ENCODE measurements at places on chromosomes 3 and 15.

- DNase-seq, result no peak
Measured at GRCh38 chr3:11074451-11074850, 79.8 kb upstream of the HRH1 start.

DNA sequence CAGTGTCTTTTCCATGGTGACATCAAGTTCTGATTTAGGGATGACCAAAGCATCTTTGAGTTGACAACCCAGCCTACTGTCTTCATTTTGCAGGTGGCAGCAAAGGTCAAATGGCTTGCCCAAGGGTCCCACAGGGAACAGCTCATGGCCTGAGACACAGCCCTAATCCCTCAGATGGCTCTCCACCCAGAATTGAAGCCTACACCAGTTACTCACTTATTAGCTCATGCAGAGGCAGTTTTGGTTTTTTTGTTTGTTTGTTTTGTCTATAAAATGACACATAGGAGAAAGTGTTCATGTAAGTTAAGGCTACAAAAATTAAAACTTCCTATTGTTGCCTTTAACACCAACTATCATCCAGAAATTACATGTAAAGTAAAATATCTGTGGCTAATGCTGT, 167.9 kb downstream of the OSBPL10 start:
- DNase-seq, result peak; percentile 6

DNA sequence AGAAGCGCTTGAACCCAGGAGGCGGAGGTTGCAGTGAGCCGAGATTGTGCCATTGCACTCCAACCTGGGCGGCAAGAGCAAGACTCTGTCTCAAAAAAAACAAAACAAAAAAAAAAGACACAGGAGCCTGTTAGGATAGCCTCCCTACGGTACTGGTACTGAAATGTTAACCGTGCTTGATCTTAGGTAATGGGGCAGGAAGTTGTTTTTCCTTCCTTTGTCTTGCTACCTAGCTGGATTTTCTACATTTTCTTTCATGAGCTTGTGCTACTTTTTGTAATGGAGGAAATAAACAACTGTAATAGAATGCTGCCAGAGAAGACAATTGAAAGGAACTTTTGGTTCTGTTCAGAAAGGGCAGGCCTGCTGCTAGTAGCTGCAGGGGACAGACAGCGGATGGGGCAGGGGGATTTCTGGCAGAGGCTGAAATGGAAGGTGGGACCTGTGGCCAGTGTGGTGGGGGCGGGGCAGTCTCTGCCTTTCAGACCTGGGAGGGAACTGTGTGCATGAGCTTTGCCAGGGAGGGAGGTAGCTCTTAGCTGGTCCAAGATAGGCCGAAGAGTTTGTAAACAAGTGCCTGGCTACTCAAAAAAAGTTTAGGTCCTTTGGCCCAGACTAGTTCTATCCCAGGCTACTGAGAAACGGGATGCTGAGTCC, 49.0 kb upstream of the SEMA4B start:
- DNase-seq, result no peak

GRCh38 chr3:119620899-119621298, 23.2 kb downstream of the PLA1A start:
- no peak for DNase-seq

DNA sequence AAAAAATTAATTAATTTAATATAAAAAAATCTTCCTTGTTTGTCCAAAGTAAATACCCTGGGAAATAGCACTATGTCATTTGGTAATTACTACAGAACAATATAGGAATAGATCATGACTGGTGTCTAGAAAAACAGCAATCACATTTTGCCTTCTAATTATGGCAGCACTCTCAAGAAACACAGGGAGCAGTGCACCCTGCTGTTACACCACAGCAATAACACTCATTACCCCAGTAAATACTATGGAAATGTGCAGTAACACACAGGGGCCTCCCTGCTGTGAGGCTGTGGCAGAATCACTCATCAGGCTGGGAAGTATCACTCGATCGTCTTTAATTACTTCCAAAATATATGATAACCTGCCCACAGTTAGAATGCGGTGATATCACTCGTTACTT, 646.0 kb downstream of the TUSC7 start:
- DNase-seq, result no peak

DNA sequence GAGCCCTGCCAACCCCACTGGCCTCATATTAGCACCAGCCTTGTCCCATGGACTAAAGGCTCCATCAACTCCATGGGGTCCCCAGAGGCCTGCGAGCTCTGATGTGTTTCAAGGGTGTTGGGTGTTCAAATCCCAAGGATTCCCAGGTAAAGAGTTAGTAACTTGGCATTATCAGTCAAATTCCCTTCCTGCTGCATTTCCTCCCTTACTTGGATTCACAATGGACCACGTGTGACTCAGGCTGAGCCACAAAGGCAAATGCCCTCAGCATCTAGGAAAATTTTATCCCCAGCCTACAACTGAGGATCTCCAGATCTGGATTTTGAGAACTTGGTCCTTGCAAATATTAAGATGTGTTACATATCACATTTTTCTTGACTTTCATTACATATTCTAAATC, 58.8 kb downstream of the GADL1 start:
- no peak for DNase-seq

DNA sequence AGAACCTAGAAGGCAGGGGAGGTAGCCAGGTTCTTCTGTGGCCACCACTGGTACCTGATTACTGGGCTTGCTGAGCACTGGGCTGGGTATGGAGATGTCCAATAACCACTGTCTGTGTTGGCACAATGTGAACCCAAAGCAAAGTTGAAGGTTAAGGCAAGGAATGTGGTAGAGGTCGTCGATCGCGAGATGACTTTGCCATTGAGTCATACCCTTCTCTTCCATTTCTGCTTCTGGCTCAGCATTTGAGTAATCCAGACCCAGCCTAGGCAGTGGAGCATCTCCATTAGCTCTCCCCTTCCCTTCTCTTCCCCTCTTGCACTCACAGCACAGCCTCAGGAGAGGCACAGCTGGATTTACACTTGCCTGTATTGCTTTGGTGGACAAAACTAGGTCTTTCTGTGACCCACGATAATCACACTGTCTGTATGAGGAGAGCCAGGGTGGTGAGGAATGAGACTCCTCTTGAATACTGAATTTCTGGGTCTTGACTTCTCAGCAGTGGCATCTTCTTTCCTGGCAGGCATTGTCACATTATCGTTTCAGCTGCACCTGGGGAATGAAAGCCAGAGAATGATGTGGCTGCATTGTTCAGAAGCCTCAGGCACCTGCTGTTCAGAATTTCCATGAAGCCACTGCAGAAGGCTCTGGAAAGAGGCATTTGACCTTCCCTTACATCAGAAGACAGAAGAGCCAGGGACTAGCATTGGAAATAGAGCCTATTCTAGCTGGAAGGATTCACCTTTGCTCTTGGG, 272.6 kb downstream of the PDCD6IP start:
- DNase-seq, result no peak

GRCh38 chr15:96326328-96327154, 4.0 kb upstream of the NR2F2 start:
- peak; percentile 58 for DNase-seq

- DNase-seq, result peak; percentile 80
Measured at GRCh38 chr3:24296441-24297205, 198.0 kb downstream of the THRB start.

- DNase-seq, result no peak
Measured at GRCh38 chr3:161026612-161027510, 78.3 kb downstream of the B3GALNT1 start.

DNA sequence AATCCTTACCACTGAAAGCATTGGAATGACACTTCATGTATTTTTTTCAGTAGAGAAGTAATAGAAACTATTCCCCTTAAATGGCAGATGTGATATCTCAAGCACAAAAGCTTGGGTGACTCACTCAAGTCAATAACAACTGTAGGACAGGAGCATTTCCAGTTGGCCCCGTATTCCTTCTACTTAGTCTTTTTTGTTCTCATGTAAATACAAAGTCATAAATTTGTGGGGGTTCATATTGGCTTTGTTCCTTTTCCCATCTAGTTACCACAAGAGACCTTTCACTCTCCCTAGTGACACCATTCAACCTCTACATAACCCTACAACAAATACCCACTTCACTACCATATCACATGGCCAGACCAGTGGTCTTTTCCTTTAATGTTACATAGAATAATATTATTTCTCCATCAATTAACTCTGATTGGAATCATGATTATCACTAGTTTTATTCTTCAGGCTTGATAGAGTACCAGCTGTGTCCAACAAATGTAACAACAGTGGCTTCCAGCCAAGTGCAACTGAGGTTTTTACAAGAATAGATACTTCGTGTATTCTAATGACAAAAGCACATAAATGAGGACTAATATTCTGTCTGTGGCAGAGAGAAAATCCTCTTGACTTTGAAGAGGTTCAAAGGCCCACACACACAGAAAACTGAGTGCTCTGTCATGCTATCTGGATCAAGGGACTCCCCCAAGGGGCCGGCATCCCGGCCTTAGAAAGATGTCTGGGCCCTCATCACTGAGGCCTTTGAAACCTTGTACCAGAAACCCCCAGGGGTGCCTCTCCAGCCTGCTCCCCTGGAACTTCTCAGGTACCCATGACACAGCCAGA, 94.0 kb upstream of the THBS1 start:
- DNase-seq, result peak; percentile 8

DNA sequence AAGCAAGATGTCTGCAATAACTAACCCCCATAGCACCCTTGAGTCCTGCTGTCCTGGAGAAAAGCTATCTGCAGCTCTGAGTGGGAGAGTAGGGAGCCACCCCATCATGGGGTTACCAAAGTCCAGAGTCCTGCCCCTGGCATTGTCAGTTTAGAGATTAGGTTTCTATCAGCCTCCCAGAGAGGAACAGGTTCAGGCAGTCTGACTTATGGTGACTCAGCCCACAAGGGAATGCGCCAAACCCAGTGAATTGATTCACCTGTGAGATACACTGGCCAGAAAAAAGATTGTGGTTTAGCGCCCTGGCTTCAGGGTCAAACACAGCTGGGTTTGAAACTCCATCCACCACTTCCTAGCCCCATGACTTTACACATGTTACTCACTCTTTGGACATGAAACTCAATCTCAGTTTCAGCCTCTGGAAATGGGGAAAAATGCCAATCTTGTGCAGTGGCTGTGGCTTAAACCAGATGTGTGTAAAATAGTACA, 263.6 kb upstream of the HES1 start:
- DNase-seq, result peak; percentile 97

DNA sequence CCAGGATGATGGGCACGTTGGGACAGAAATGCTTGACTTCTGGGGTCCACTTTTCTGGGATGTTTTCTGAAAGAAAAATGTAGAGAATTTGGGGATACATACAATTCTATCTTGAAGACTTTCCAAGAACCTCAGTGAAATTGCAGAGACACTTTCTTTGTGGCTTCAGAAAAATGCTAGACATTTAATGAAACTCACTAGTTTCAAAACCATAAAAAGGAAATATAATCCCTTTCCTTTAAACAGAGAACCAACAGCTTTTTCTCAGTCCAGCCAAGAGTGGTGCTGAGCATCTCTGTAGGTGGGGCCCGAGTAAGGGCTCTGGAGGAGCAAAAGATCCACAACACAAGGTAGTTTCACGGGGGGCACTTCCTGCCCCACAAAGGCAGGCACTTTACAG, 4.4 kb upstream of the GPX1 start:
- DNase-seq, result peak; percentile 12

- DNase-seq, result no peak
Measured at GRCh38 chr3:127114337-127115070, 78.4 kb upstream of the PRR23E start.

- no peak for DNase-seq
Measured at GRCh38 chr3:115204475-115204874, 57.4 kb upstream of the ZBTB20 start.

- DNase-seq, result no peak
Measured at GRCh38 chr3:140113996-140114788, 179.2 kb downstream of the CLSTN2 start.

DNA sequence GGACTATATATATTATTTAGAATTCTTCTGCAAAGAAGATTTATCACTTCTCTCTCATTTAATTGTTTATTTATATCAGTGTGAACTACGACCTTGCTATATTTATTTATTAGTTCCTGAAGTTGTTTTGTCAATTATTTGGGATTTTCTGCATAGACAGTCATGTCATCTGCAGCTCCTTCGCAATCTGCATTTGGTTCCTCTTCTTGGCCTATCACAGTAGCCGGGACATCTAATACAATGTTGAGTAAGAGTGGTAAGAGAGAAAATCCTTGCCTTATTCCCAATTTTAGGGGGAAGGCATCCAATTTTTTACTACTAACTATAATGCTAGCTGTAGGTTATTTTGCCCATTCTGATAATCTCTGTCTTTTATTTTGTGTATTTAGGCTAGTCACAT, 39.4 kb downstream of the FOXL2 start:
- DNase-seq, result no peak

- no peak for DNase-seq
Measured at GRCh38 chr3:32791833-32792232, 26.0 kb upstream of the TRIM71 start.

DNA sequence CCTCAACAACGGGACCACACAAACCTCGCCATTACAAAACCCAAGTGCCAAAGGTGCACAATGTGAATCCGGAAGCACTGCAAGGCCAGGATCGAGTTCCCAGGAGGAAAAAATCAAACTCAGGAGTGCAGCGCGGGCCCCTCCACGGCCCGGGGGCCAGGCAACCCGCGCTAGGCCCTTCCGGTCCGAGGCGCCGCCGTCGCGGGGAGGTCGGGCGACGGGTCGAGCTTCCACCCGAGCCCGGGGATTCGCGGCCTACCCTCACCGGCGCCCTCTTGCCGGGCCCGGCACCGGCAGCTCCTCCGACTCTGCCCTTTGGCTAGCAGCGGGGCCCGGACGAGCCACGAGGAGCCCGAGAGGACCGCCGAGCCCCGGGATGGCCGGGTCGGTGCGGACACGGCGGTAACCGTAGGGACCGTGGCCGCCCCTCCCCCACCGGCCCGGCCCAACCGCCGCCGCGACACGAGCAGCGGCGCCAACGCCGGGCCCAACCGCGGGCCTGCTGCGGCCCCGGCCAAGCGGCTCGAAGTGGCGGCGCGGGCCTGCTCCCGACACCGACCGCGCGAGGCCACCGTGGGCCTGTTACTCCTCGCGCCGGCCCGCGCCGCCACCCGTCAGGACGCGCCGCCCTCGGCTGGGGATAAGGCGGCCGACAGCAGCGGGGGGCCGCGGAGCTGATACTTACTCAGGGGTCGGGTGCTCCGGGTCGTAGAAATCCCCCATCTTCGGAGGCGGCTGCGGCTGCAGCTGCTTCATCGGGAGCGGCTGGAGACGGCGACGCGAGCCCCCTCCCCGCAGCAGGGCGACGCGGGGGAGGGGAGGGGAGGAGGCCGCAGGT, 525 bp downstream of the SETD2 start:
- peak; percentile 38 for DNase-seq

GRCh38 chr3:36269274-36269673, 111.0 kb upstream of the STAC start:
- no peak for DNase-seq

DNA sequence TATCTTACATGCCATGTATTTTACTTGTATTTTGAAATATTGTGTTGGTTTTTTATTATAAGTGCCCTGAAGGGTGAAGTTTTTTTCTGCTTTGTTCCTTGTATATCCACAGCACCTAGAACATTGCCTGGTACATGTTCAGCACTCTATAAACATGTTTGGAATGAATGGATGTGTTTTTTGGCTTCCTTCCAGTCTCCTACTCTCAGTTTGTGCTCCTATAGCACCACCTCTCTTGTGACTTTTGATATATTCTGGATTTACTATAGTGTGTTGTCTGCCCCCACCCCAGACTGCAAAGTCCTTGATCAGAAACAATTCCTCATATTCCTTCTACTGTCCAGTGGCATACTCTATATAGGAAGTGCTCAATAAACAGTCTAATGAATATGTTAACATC, 60.6 kb downstream of the PLCL2 start:
- peak; percentile 35 for DNase-seq

Measured in HCEC 1CT (cell line).